ENCODE measurements at places on chromosomes 5 and 9.

DNA sequence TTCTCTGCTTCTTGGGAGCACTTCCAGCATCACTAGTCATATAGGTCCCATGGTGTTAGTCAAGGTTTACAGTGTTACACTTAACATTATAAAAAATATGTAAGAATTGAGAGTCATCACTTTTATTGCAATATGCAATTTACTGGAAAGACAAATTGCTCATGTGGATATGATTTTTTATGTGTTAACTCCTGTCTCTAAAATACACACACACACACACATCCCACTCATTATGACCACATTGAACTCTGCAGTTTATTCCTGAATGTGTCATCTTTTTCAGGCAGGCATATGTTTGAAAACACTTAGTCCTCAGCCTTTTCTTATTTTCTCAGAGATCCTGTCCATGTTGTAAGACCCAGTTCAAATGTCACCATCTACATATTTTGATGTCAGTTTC is 148.5 kb upstream of the MRPS30 start:
- DNase-seq = no peak

- no peak for DNase-seq
Observed at GRCh38 chr5:84381502-84382362, 2.9 kb downstream of the EDIL3 start.

- no peak for DNase-seq
Observed at GRCh38 chr9:134519375-134520070, 122.1 kb upstream of the COL5A1 start.

- peak; percentile 55 for DNase-seq
Observed at GRCh38 chr9:114681594-114682332, at the start of gene TEX48. TSS of gene TEX48 (minus strand) at chr9:114682192. CDS start at chr9:114671723, 10,469 bp downstream.

GRCh38 chr5:14447958-14448911 is 133.4 kb upstream of the OTULINL start:
- DNase-seq = no peak

DNA sequence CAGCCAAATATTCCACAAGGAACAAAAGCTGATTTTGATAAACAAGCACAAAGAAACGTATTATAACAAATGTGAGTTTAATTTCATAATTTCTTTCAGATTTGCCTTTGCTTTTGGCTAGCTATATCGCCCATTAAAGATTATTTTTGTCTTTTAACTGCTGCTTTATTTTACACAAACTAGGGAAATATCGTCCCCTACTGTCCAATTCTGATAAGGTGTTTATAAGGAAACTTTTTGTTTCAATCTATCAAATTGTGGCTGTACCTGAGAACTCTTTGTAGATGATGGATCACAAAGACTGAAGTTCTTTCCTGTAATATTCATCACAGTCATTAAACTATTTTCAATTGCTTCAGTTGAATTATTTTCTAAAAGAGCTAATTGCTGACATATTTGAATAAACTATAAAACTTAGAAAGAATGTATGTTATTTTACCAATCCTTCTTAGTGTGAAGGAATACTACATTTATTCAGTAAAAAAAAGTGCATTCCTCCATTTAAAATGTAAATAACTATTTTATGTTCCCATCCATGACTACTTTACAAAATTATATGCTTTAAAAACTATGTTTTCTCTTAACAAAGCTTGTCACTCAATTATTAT is 431.3 kb upstream of the ITGA1 start:
- no peak for DNase-seq

DNA sequence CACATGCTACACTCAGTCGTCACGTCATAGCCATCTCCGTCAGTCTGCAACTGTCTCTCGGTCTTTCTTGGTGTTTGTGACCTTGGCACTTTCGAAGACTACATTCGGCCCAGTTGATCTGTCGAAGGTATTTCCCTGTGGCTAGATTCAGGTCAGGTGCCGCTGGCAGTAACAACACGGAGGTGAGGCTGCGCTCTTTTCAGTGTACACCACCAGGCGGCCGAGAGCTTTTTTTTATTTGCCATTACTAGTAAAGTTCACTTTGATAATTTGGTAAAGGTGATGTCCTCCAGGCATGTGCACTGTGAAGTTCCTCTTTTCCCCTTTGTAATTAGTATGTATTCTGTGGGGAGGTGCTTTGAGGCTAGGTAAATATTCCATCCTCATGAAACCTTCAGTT is 49.7 kb downstream of the RNF130 start:
- DNase-seq = no peak

Data from activated CD4-positive, alpha-beta T cell treated with anti-CD3 and anti-CD28 coated beads for 1 hour (primary cell).